ENCODE measurements at places on chromosomes 6 and 20. TPM values are rescaled to one million over a fixed set of nuclear protein-coding genes. Genes with fewer than 3 reads are reported as not detected.

DNA sequence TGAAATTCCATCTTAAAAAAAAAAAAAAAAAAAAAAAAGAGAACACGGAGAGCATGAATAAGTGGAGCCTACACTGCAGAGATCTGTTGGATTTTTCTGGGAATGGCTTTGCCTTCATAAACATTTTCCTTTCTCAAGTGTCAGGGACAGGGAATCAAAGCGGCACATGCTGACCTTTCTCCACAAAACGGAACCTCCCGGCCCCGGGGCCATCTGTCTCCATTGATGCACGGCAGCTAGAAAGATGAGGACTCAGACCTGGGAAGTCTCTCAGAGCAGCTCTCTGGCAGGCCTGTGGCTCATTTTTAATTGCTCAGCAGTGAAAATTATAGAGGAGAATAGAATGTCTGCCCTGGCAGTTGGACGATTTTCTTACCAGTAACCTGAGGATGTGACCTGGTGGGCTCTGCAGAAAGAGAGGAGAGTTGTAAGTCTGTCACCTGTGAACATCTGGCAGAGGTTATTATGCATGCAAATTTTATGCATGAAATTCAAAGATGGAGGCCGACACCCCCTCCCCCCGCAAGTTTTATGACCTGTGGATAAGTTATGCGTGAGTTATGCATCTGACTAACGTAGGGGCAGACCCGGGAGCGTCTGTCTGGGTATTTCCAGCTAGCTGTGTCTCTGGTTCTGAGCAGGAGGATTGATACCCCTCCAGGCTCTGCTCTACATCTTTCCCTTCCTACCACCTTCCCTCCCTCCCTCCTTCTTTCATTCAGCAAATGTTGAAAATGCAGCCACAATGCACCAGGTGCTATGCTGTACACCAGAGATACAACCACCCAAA, 352.5 kb downstream of the CDH26 start:
- H3K4me1 ChIP-seq: no peaks in the 10 kb centered on the region
- no peaks in the 10 kb centered on the region for H3K36me3 ChIP-seq
- H3K27me3 ChIP-seq: no peaks in the 10 kb centered on the region

DNA sequence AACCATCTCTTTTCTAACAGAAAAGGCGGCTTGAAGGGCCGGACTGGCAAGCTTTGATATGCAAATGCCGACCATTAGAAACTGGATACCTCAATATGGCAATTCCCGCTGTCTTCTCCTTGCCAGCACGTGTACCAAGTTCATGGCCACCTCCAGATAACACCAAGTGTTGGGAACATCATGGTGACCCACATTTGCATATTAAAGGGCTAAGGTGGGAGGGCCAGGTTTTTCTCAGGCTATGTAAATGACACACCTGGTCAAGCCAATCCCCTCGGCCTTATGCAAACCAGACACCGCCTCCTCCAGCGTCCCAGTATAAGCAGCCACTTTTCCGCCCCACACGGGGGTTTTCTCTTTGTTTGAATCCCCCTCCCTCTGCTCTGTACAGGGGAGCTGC, 110.7 kb downstream of the DACT2 start:
- H3K36me3 ChIP-seq: no peaks in the 10 kb centered on the region
- no peaks in the 10 kb centered on the region for H3K4me1 ChIP-seq
- no peak for DNase-seq
- no peak overlapping the region for H3K4me3 ChIP-seq

GRCh38 chr6:33568826-33569570, 11.1 kb downstream of the BAK1 start:
- peaks cover 9% of the 10 kb centered on the region for H3K36me3 ChIP-seq
- H3K27ac ChIP-seq: peak overlapping the region; percentile 20
- no peak for DNase-seq
- no peaks in the 10 kb centered on the region for H3K27me3 ChIP-seq
- no peak overlapping the region for H3K4me3 ChIP-seq

- no peak overlapping the region for H3K27ac ChIP-seq
- no peak for DNase-seq
- no peak overlapping the region for H3K4me3 ChIP-seq
Measured at GRCh38 chr6:11761744-11762620, 16.6 kb downstream of the ADTRP start.

DNA sequence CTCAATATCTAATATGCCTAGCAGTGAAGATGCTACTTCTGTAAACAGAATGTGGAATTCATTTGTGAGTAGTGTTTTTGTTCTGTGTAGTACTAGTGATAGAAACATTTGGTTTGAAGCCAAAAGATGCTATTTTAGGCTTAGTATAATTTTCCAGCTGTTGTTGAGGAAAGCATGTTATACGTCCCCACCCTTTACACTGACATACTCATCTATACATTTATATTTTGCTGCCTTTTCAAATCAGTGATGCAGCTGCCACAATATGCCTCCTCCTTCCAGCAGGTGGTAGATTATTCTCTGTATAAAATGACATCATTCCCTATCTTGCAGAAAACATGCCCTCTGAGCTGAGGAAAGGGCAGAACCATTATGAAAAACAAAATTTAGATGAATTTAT, 1217.6 kb upstream of the GJE1 start:
- H3K27me3 ChIP-seq: no peaks in the 10 kb centered on the region
- no peak overlapping the region for H3K27ac ChIP-seq
- H3K36me3 ChIP-seq: no peaks in the 10 kb centered on the region
- no peak overlapping the region for H3K4me3 ChIP-seq

DNA sequence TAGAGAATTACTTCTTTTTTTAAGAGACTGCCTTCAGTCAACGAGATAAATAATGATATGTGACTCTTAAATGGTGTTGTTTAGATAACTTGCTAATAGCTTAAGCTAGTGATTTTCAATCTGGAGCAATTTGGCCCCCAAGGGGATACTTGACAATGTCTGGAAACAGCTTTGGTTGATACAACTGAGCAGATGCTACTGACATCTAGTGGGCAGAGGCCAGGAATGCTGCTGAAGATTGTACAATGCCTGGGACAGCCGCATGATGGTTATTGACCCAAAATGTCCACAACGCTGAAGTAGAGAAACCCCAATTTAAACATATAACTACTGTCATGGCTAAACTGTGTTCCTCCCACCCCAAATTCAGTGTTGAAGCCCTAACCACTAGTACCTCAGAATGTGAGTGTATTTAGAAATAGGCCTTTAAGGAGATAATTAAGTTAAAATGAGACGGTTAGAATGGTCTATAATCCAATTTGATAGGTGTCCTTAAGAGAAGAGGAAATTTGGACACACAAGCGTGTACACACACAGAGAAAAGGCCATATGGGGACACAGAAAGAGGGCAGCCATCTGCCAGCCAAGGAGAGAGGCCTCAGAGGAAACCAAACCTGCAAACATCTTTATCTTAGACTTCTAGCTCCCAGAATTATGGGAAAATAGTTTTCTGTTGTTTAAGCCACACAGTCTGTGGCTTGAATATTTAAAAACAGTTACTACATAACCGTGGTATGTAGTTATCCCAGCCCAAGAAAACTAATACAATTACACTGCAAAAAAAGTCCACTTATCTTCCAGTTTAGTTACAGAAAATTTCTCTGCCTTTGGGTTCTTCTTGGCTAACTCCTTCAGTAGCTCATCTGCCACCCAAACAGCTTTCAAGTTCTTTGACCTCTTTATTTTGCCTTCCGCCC, 22.2 kb downstream of the RWDD2A start:
- no peaks in the 10 kb centered on the region for H3K36me3 ChIP-seq
- H3K27ac ChIP-seq: no peak overlapping the region
- H3K27me3 ChIP-seq: peaks cover 17% of the 10 kb centered on the region
- H3K4me3 ChIP-seq: no peak overlapping the region
- DNase-seq: peak; percentile 72
- no peaks in the 10 kb centered on the region for H3K4me1 ChIP-seq

Gene MCCD1
- total RNA-seq: not detected

GRCh38 chr6:100176311-100176950, 182.4 kb upstream of the MCHR2 start:
- no peaks in the 10 kb centered on the region for H3K36me3 ChIP-seq
- H3K4me3 ChIP-seq: no peak overlapping the region
- DNase-seq: no peak
- no peak overlapping the region for H3K27ac ChIP-seq
- H3K27me3 ChIP-seq: peaks cover 2% of the 10 kb centered on the region

GRCh38 chr6:39791311-39791710, 865 bp upstream of the DAAM2 start:
- no peaks in the 10 kb centered on the region for H3K4me1 ChIP-seq
- no peak for DNase-seq
- H3K27ac ChIP-seq: no peak overlapping the region
- no peaks in the 10 kb centered on the region for H3K36me3 ChIP-seq

DNA sequence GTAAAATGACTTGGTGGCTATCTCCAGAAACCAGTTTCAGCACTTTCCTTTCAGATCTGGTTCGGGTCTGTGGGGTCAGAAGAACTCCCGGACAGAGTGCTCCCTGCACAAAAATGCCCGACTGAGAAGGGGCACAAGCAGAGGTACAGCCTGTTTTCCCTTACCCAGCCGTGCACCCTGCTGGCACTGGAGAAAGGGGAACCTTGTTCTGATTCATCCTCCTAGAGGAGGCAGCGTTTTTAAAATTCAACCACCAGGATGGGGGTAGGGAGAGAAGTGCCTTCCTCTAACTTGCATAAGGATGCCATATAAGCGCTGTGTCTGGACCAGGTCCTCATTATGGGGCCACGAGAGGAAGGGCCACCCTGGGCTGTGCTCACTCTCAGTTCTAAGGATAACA, 17.6 kb downstream of the RIMS4 start:
- H3K27me3 ChIP-seq: no peaks in the 10 kb centered on the region
- H3K4me3 ChIP-seq: no peak overlapping the region
- H3K36me3 ChIP-seq: no peaks in the 10 kb centered on the region
- H3K27ac ChIP-seq: no peak overlapping the region

Gene PLAGL2
- total RNA-seq: 22.9 TPM

GRCh38 chr6:158635427-158636073, 9.0 kb downstream of the DYNLT1 start:
- peaks cover 59% of the 10 kb centered on the region for H3K36me3 ChIP-seq
- peaks cover 23% of the 10 kb centered on the region for H3K4me1 ChIP-seq
- no peaks in the 10 kb centered on the region for H3K27me3 ChIP-seq
- peak overlapping the region; percentile 55 for H3K27ac ChIP-seq
- H3K4me3 ChIP-seq: no peak overlapping the region

- no peaks in the 10 kb centered on the region for H3K4me1 ChIP-seq
- H3K27me3 ChIP-seq: peaks cover 9% of the 10 kb centered on the region
- H3K27ac ChIP-seq: no peak overlapping the region
- no peak for DNase-seq
- no peaks in the 10 kb centered on the region for H3K36me3 ChIP-seq
Measured at GRCh38 chr20:16801919-16802651, 53.9 kb downstream of the OTOR start.

DNA sequence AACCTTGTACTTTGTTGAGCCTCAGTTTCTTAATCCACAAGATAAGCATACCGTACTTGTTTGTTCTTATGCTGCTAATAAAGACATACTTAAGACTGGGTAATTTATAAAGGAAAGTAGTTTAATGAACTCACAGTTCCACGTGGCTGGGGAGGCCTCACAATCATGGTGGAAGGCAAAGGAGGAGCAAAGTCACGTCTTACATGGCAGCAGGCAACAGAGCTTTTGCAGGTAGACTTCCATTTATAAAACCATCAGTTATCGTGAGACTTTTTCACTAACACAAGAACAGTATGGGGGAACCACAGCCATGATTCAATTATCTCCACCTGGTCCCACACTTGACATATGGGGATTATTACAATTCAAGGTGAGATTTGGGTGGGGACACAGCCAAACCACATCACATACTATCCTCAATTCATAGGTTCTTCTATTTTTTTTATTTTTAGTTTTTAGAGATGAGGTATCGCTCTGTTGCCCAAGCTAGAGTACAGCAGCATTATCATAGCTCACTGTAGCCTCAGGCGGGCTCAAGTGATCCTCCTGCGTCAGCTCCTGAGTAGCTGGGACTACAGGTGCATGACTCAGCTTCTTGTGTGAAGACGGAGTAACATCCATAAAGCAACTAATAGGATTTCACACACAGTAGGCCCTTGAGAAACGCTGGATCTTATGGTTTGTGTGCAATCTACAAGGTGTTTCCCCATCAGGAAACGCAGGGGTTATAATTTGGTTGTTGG, 76.7 kb upstream of the IYD start:
- DNase-seq: no peak
- no peaks in the 10 kb centered on the region for H3K36me3 ChIP-seq
- H3K4me3 ChIP-seq: no peak overlapping the region
- no peaks in the 10 kb centered on the region for H3K4me1 ChIP-seq
- H3K27ac ChIP-seq: no peak overlapping the region

GRCh38 chr6:15533379-15534026, 129.3 kb downstream of the DTNBP1 start:
- H3K27me3 ChIP-seq: no peaks in the 10 kb centered on the region
- H3K27ac ChIP-seq: no peak overlapping the region
- H3K4me1 ChIP-seq: no peaks in the 10 kb centered on the region
- H3K36me3 ChIP-seq: peaks cover 24% of the 10 kb centered on the region
- H3K4me3 ChIP-seq: no peak overlapping the region

DNA sequence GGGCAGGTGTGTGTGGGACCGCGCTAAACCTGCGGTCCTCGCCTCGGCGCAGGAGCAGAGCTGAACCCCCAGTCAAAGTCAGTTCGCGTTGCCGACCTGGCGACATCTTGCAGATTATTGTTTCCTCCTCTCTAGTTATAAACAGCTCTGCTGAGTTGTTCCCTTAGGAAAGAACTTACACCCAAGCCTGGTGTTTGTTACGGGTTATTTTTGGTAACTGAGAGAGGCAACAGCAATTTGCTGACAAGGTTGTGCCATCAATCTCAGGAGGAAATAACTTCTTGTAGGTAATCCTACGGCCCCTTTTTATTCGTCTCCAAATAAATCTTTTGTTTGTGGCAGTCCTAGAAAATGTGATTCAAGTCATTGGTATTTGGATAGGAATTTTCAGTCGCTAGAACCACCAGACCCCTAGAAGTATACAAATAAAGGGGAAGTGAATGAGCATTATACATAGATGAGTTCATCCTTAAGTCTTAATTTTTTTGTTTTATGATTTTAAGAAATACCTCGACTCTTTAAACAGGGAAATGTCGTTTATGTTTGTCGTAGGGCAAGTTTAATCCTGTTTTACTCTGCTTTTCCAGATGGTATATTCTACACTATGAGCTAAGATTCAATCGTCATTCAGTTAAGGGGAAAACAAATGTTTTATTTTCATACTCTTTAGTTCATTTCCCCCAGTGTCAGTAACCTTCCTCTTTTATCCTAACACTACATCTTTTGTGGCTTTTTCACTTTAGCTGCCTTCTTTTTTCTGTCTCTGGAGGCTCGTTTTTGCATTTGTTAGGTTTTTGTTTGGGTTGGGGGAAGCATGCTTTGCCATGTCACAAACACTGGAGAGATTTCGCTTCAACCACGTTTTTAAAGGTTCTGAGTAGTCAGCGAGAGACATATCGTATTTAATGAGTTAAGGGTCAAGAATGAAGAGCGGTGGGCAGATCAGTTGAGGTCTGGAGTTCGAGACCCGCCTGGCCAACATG, 1.2 kb downstream of the PM20D2 start:
- H3K36me3 ChIP-seq: no peaks in the 10 kb centered on the region
- H3K4me3 ChIP-seq: peak overlapping the region; percentile 88
- peaks cover 25% of the 10 kb centered on the region for H3K4me1 ChIP-seq
- H3K27ac ChIP-seq: no peak overlapping the region
- H3K27me3 ChIP-seq: peaks cover 2% of the 10 kb centered on the region

Gene LRP11
- 0.49 TPM for total RNA-seq

GRCh38 chr6:93496548-93496947, 77.2 kb upstream of the EPHA7 start:
- H3K27ac ChIP-seq: no peak overlapping the region
- no peaks in the 10 kb centered on the region for H3K4me1 ChIP-seq
- DNase-seq: no peak
- no peaks in the 10 kb centered on the region for H3K36me3 ChIP-seq

All from CD4-positive, CD25-positive, alpha-beta regulatory T cell (primary cell).